DMS 273 treated with DMSO at 0.1 percent for 48 hours (cell line): ENCODE measurements at places on chromosomes 1 and 21.

GRCh38 chr1:185388346-185388745 lies 71.3 kb upstream of the IVNS1ABP start:
- DNase-seq = no peak

GRCh38 chr1:3336641-3337630 lies 117.5 kb upstream of the ARHGEF16 start:
- DNase-seq = no peak

GRCh38 chr1:201566933-201567801 lies 28.2 kb downstream of the NAV1 start:
- no peak for DNase-seq

- no peak for DNase-seq
Measured at GRCh38 chr1:119159966-119160365, 19.5 kb upstream of the WARS2 start.

- no peak for DNase-seq
Measured at GRCh38 chr1:59718989-59719360, 95.8 kb upstream of the HOOK1 start.

DNA sequence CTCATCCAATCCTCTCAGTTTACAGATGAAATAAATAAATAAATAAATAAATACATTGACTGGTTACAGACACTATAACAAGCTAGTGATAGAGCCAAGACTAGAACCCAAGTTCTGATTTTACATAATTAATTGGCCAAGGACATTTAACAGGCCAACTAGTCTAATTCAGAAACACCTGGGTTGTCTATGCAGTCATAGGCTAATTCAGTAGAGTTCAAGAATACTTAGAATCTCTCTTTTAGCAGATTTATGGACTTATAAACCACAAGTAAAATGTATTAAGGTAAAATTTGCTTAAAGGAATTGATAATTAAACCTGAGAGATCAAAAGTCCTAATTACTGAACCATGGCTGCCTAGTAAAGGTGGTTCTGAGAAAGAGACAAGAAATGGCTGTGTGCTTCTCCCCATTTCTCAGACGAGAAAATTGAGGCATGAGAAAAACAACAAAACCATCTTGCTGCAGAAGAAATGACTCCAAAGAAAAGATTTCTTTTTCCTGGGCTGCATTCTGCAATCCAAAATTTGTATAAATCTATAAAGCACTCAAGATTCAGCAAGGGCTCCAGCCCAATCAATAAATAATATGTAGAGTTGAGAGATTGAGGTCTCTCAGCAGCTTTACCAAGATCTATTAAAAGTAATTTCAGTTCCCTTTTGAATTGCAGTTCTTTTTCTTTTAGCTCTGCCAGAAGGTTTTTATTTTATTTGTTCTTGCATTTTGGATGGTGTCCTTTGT lies 98.3 kb downstream of the DUSP10 start:
- no peak for DNase-seq

GRCh38 chr21:38931291-38931690 lies 125.6 kb downstream of the ETS2 start:
- DNase-seq = no peak
